ENCODE measurements at places on chromosomes 5 and 9. TPM values are rescaled to one million over a fixed set of nuclear protein-coding genes. Genes with fewer than 3 reads are reported as not detected.

PAXX gene
- 28.8 TPM for total RNA-seq

NIM1K gene
- total RNA-seq = 0.42 TPM

F2RL2 gene
- total RNA-seq = 7.1 TPM

AGXT2 gene
- total RNA-seq = not detected

SNAPC3 gene
- 34.2 TPM for total RNA-seq

PCA3 gene
- total RNA-seq = 0.65 TPM

GABRP gene
- total RNA-seq = not detected

ACOT12 gene
- not detected for total RNA-seq

BRD3OS gene
- total RNA-seq = 33.4 TPM

CARTPT gene
- total RNA-seq = 7.1 TPM

DNA sequence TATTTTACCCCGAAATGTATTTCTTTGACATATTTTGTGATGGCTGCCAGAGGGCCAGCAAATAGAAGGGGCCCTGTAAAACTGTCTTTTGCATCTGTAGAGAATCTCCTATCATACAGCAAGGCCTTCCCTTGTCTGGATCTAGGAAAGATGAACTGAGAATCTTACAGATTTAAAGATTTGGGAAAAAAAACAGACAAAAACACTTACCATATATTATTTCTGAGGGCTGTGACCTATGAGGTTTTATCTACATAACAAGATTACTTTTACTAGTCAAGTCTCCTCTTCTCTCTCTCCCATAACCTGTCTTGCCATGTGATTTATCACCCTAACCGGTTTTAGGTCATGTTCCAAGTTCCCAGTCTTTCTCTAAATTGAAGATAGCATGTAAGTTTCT, 599.2 kb upstream of the CDH6 start:
- DNase-seq = no peak

DNA sequence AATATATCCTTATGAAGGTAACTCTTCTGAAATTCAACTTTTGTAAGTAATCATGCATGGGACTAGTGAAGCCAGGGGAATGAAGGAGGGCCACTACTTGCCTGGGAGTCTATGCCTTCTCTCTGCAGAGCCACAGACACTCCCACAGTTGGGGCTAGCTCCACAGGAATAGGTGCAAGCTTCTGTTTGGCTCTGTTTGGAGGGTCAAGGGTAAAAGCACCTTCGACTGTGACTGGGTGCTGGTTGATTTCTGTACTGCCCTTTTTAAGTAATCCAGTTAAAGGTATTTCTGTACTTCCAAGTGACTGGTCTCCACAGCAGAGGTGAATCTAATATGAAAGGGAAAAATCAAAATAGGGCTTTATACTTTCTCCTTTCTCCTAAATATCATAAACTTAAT, 32.2 kb downstream of the CEP120 start:
- DNase-seq = no peak

DNA sequence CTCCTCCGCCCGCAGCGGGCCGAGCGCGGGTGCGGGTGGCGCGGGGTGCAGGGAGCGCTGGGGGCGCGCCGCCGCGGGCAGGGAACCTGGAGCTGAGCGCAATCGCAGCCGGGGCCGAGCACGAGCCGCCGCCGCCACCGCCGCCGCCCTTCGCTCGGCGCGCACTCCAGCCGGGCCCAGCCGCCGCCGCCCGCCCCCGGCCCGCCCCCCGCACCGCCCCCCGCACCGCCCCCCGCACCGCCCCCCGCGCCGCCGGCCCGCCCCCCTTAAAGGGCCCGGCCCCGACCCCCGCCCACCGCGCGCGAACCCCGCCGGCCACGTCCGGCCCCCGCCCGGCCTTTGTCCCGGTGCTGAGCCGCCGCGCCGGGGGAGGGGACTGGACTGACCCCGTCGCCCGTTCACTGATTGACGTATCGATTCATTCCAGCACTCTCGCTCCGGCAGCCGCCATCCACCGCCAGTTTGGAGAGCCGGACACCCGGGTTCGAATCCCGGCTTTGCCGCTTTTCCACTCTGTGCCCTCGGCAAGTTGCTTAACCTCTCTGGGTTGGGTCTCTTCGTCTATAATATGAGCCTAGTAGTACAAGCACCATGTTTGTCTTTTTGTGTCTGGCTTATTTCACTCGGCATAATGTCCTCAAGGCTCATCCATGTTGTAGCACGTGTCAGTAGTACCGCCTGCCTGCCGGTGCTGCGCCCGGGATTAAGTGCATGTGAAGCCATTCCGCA, at the start of gene SH3PXD2B:
SH3PXD2B (minus strand) TSS at position 168 of the 729 bp plus-strand sequence. CDS start 173 bp downstream, outside the sequence.
- no peak for DNase-seq

DNA sequence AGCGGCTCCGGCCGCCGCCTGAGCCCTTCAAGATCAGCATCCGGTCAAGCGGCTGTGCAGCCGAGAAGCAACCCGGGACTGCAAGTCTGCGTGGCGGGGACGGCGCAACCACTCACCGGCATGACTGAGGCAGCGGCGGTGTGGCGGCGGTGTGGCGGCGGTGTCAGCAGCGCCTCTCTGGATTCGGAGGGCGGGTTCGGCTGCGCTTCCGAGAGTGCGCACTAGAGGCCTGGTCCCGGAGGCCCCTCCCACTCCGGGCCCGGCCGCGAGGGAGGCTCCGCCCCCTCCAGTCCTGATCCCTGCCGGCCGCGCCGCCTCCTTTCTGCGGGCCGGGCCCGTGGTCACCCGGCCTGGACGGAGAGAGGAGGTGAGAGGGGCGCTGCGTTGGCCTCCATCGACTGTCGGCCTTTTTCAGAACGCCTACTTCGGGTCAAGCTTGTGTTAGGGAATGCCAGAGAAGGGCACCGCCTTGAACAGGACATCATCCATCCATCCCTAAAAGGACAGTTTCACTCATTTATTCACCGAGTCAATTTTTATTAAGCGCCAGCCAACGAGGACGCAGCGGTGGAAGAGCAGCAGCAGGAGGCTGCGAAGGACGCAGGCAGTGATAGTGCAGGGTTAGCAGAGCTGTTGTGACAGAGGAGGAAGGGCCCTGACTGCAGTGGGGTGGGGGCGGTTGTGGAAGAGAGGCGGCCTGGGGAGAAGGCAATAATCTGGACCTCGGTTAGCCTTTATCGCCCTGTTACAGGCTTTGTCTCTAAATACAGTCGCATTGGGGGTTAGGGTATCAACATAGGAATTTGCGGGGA, at the start of gene ATOX1:
ATOX1 (minus strand) TSS at position 202 of the 812 bp plus-strand sequence; CDS start at position 122, 80 bp downstream.
- peak; percentile 96 for DNase-seq

GRCh38 chr5:139740138-139740991, 55.2 kb upstream of the PSD2 start:
- no peak for DNase-seq

DNA sequence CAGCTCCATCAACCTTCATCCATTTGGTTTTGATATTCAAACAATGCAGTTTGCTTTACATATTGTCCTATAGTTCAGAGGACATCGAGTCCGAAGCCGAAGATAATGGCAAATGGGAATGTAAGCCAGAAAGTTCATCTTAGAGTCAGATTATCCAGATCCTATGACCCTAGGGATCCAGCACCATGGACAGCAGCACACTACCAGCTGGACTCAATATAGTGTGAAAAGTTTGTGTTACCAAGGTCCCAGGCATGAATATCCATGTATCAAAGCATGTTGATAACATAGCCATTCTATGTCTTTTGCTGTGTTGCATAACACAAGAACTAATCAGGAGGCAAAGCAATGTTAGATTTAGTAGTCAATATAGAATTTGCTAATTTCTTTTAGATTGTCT, 46.3 kb downstream of the FSTL4 start:
- peak; percentile 39 for DNase-seq

DNA sequence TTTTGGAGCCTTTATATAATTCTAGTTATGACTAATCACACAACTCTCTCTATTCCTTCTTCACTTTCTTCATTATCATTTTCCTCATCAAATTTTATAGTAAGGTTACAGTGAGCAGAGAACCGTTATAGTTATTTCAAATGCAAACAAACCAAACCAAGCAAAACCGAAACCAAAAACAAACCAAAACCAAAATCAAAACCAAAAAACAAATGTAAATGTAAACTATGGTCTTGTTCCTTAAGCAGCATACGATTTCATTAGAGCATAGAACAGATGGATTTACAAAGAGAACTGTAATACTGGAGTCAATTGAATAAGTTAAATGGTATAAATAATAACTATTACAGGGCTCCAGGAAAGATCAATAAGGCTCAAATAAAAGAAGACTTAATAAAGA, 447.1 kb downstream of the LRRC70 start:
- DNase-seq = no peak

- no peak for DNase-seq
Observed at GRCh38 chr5:149317281-149318048, 27.8 kb upstream of the GRPEL2 start.

DNA sequence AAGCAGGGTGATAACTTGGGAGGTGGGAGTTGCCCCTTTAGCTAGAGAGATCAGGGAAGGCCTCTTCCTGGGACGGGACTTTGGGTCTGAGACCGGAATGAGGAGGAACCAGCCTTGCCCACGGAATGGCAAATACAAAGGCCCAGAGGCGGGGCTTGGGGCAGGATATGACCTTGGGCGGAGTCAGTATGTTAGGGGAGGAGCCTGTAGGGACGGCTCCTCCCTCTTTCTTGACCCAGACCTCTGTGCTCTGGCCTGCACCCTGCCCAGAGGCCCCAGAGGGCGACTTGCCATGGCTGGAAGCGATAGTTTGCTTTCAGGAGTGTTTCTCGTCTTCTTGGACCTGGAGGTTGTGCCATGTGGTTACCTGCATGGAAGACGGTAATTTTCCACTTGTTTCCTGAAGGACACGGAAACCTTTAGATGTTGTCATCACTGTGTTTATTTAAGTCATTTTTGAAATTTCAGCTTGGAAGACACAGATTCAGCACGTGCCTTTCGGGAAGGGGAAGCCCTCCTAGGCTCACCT, 85.6 kb downstream of the DAB2IP start:
- DNase-seq = no peak

GRCh38 chr5:7066471-7067235, 329.3 kb upstream of the ADCY2 start:
- peak; percentile 39 for DNase-seq

GRCh38 chr5:116492776-116493175, 81.8 kb downstream of the SEMA6A start:
- peak; percentile 50 for DNase-seq

DNA sequence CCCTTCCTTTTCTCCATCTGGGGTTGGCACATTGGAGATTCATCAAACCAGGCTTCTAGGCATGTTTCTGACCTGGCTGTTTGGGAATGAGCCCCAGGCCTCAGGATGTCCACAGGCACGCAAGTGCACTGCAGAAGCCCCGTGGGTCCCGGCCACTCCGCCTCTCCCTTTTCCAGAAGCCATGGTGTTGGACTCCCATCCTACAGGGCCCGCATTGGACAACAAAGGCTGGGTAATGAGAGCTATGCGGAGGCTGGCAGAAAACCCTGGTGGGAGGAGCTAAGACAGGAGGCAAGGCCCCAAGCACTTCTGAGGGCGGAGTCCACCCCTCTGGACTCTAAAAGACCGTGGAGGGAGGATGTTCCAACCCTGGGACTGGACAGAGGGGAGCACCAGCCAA, 160.6 kb downstream of the OLFM1 start:
- no peak for DNase-seq

Measured in esophagus muscularis mucosa (tissue), 4 donors.